ENCODE measurements at places on chromosomes 16 and 17. TPM values are rescaled to one million over a fixed set of nuclear protein-coding genes. Genes with fewer than 3 reads are reported as not detected.
A peak's percentile ranks its signal among the peaks of the same experiment; 100 is the strongest.

The SOX15 gene
- 2.0 TPM for total RNA-seq

The CRYM gene
- total RNA-seq, result not detected

The PYY gene
- total RNA-seq, result not detected

The ADAD2 gene
- total RNA-seq, result not detected

The GPR179 gene
- total RNA-seq, result not detected

The HLF gene
- 0.26 TPM for total RNA-seq

The RCVRN gene
- total RNA-seq, result not detected

The USH1G gene
- not detected for total RNA-seq

The CLDN7 gene
- not detected for total RNA-seq

GRCh38 chr16:52494621-52495020 is 52.3 kb downstream of the TOX3 start:
- DNase-seq, result no peak

GRCh38 chr16:84294531-84295142 is at the start of gene WFDC1:
WFDC1 (plus strand) TSS chr16:84294878; CDS start chr16:84294972, 94 bp downstream.
- no peak for DNase-seq

DNA sequence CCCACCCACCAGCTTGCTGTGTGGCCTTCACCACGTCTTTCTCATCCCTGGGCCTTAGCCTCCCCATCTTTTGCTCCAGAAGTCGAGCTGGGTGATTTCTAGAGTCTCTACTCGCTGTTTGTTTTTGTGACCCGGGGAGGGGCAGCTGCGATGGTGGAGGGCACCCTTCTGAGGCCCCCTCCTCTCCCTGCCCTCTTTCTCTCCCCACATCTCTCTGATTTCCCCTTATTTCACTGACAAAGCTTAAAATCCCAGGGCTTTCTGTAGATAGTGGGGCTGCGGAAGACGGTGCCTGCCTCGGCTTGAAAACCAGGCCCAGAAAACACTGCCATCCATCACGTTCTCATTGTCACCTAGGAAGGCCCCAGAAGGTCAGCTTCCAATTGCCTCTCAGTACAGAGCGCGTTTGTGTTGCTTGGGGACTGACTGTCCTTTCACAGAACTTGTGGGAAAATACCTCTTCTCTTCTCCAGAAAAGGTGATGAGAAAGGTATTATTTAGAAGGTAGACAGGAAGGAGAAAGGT is 95.1 kb downstream of the NTN1 start:
- no peak for DNase-seq

DNA sequence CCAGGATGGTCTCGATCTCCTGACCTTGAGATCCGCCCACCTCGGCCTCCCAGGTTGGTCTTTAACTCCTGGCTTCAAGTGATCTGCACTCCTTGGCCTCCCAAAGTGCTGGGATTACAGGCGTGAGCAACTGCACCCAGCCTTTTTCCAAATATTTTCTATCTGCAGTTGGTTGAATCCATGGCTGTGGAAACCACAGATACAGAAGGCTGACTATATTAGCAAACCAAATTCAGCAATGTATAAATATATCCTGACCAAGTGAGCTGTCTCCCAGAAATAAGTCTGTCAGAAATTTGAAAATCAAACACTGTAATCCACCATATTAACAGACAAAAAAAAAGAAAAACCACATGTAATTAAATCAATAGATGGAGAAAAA is 9.6 kb downstream of the CFDP1 start:
- no peak for DNase-seq

DNA sequence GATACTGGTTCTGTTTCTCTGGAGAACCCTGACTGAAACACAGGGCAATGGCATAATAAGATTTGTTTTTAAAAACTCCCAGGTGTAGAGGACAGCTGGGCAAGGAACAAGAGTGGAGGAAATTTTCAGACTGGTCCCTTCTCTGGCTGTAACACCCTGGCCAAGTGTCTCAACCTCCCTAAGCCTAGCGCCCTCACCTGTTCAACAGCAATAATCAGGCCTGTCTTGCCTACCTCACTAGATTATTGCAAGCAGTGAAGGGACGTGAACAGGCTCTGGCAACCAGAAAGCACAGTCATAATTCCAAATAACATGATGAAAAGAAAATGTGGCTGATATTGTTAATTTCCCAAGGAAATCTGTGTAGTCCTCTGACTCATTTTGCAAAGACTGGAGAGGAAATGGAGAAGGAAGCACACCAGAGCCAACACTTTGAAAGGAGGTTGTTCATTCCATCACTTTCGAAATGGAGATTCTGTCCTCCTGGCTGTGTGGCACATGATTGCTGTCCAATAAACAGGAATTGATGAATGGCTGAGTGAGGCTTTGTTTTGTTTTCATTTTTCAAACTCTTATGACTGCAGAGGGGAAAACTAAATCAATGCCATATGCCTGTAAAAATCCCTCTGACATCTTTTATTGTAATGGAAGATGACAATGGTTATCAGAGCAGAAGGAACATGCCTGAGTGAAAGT is 87.5 kb upstream of the HLF start:
- DNase-seq, result peak; percentile 29

DNA sequence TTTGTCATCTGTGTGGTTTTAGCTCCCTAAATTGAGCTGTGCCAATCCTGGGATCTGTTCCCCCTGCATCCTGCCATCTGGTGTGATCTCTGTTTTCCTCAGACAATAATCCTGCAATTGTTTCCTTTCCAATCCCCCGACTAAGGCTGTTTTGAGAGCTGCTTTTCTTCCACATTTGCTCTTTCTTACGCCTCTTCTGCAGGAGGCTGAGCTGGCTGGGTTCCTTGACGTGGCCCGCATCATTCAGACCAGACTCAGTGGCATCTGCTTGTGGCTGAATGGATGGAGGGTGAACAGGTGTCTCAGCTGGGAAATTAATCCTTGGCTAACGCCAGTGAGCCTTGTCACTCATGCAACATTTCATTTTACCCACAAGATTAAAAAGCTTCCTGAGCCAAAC is 9.8 kb upstream of the MED9 start:
- peak; percentile 30 for DNase-seq

DNA sequence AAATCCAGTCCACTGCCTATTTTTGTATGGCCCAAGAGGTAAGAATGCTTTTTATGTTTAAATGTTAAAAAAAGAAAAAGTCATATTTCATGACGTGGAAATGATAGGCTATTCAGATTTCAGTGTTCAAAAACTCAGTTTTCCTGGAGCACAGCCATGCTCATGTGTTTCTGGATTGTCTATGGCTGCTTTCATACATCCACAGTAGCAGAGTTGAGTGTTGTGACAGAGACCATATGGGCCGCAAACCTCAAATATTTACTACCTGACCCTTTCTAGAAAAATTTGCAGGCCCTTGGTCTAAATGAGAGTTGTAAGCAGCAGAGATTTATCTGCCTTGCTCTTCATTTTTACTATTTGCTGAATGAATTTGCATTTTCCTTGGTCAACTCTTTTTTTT is 264.1 kb downstream of the CBLN1 start:
- no peak for DNase-seq

GRCh38 chr16:84947996-84948850 is 63.1 kb downstream of the ZDHHC7 start:
- DNase-seq, result no peak

DNA sequence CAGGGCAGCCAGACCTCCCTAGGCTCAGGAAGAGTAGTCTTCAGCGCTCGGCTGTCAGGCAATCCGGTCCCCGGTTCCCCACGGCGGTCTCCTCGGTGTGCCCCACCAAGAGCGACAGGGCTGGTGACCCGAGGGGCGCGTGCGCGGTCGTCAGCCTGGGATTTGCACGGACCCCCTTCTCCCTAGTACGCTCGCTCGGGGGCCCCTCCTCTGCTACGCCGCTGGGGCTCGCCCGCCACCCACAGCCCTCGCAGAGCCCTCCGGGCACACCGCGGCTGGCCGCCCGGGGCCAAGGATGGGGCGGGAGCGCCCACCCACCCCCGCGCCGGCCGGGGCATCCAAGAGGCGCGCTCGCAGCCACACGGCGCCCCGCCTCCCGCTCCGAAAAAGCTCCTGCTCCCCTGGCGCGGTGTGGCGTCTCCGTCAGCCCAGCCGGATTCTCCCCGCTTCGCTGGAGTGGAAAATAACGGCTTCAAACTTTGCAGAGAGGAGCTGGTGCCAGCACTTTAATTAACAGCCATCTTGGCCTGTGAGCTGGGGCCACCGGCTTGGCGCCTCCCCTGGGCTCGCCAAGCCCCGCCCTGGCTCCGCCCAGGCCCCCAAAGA is 2.1 kb upstream of the C1QL1 start:
- no peak for DNase-seq

GRCh38 chr16:75099738-75100602 is 16.6 kb downstream of the LDHD start:
- no peak for DNase-seq

GRCh38 chr17:34606763-34607162 is 27.4 kb downstream of the TMEM132E start:
- no peak for DNase-seq

- DNase-seq, result no peak
Observed at GRCh38 chr17:8137645-8138373, 13.9 kb upstream of the HES7 start.

DNA sequence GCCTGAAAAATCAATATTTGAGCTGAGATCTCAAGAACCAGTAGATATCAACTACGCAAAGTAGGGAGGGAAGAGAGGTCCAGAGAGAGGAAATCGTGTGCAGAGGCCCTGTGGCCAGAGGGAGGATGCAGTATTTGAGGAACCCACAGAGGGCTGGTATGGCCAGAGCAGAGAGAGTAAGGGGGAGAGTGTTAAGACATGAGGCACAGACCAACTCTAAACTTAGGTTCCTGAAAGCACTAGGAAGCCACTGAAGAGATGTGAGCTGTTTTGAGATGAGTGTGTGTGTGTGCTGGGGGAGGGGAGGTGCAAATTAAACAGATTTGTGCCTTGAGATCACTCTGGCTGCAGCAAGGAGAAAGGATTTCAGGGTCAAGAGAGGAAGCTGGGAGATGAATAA is 10.9 kb downstream of the SLC13A2 start:
- DNase-seq, result no peak

GRCh38 chr17:34447406-34447805 is 84.4 kb upstream of the CCL1 start:
- DNase-seq, result no peak

GRCh38 chr17:20955427-20956323 is 87.1 kb downstream of the USP22 start:
- peak; percentile 95 for DNase-seq

DNA sequence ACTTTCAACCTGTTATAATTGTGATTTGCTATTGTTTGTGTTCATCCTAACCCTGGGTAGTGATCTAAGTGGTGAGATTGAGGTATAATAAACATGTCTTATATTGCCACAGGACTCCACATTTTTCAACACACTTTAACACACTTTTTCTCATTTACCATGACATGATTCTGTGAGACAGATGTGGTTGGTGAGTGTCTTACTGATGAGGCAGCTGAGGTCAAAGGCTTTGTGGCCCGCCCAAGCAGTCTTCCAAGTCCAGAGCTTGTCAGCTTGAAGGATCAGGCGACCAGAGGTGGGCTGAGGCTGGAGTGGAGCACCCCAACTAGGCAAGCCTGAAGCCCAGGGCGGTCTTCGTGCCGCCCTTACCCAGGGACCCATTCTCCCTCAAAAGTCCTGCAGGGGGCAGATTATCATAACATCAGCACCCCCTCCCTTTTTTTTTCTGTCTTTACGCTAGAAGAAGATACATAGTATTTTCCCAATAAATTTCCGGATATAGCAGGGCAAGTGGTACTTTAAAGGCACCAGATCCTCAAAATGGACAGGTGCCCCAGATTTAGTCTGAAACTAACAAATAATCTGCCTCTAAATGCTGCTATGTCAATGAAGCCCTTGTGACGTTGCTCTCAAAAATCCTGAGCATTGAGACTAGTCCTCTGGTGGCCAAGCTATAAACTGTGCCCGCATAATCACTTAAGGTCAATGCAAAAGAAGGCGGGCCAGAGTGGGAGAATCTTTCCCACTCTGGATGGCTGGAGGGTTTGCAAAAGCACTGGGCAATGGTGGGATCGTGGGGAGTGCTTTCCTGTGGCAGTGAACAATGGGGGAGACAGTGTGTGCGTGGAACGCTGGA is 21.1 kb downstream of the KCTD19 start:
- no peak for DNase-seq
